ENCODE measurements at places on chromosomes 11 and 22.

DNA sequence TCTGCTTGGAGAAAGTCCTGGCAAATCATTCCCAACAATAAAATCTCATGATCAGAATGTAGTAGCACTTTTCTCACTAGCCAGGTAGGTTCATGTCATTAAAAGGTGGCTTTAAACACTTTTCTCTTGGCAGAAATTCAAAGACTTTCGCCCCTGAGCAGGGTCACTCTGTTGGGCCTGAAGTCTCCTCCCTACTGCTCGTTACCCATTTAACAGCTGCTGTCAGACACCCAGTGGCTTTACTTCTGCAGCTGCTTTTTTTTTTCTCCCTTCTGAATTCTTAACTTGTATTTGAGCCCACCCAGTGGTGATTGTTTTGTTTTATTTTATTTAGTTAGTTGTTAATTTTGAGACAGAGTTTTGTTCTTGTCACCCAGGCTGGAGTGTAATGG lies 25.0 kb downstream of the ARHGAP8 start:
- DNase-seq: no peak

- DNase-seq: no peak
Observed at GRCh38 chr11:121100943-121101342, at the start of gene TECTA. TSS of gene TECTA (plus strand) at chr11:121101243. CDS start at chr11:121102666, 1,423 bp downstream.

- no peak for DNase-seq
Observed at GRCh38 chr11:119134389-119134978, 13.1 kb downstream of the HINFP start.

DNA sequence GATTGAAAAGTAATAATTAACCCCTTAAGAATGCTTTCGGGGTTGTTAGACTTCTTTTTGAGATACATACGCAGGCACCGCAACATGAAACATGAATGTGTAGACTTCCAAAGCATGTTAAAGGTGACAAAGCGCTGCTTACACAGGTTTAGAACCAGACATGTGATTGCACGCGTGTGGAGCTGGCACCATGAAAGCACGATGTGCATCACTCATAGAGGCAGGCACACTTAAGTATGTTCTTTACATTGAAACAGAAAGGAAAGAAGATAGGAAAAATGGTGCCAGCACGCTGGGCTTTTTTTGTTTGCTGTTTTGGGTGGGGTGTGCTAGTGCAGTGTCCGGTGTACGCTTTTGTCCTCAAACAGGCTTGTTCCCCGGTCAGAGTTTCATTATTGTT lies 83.6 kb upstream of the PPARA start:
- peak; percentile 14 for DNase-seq

DNA sequence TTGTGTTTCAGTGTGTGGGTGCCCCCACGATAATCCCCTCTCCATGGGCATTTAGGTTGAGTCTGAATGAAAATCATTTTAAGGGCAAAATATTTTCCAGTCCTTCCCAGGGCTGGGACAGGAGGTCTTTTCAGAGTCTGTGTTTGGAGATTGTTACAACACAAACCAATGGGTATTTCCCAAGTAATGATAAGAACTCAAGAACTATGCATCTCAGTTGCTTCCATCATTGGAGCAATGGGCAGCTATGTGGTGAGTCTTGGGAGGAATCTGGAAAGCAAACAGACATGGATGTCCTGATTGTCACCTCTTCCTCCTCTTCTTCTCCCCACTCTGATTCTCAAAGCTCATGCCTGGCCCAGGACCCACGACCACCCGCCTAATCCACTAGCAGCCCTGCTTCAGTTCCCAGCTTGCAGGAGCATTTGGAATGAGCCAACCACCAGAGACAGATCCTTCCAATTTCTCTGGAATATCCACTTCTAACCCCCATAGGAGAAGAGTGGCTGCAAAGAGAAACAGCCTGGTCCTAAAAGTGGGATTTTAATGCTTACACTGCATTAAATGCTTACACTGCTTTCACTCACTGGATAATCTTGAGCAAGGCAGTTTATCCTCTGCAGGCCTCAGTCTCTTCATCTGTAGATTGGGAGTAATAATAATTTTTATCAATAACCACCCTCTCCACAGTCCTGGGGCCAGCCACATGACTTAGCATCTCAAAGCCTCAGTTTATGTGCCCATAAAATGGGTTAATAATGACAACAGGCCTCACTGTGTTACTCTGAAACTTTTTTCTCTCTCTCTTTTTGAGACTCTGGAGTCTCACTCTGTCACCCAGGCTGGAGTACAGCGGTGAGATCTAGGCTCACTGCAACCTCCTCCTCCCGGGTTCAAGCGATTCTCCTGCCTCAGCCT lies 404.3 kb downstream of the MN1 start:
- no peak for DNase-seq

DNA sequence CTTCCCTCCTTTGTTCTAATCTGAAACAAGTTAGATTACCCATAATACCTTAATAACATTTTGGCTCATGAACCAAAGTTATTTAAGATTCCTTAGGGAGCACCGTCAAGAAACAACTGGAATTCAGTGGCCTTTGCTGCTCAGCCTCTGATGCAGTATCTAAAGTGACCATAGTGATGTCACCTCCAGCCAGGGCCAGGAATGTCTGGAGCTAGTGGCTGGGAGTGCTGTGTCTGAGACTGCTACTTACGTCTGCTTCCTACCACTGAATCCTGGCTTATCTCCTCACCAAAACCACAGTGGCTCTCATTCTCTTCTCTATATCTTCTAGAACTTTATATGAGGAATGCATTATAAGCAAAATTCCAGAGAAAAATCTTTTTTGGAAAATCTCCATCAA lies 658.0 kb downstream of the DLG2 start:
- peak; percentile 1 for DNase-seq

- DNase-seq: no peak
Observed at GRCh38 chr11:66885950-66886440, 29.1 kb downstream of the LRFN4 start.

DNA sequence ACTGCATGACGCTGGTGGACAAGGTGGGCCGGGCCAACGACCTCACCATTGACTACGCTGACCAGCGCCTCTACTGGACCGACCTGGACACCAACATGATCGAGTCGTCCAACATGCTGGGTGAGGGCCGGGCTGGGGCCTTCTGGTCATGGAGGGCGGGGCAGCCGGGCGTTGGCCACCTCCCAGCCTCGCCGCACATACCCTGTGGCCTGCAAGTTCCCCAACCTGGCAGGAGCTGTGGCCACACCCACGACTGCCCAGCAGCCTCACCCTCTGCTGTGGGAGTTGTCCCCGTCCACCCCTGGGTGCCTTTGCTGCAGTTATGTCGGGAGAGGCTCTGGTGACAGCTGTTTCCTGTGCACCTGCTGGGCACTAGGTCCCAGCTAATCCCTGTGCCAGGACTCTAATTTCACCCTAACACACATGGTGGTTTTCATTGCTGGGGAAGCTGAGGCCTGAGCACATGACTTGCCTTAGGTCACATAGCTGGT lies 49.0 kb upstream of the PPP6R3 start:
- no peak for DNase-seq

DNA sequence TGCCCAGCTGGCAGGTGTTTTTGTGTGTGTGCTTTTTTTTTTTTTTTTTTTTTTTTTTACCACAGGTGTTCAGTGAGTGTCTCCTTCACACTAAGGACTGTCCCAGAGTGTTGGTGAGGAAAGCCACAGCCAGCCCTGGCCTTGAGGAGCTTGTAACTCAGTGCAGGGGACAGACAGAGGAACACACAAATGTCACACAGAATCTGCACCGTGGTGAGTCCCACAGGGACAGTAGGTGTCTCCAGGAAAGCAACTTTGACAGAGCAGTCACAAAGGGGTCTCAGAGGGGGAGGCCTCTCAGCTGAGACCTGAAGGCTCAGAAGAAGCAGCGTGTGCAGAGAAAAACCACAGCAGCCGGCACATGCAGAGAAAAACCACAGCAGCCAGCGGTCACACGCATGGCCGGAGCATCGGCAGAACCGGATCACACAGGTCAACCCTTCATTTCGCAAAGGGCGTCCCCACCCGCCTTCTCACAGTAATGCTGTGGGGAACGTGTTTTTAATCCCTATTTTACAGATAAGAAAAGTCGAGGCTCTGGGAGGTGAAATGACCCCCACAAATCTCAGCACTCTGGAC lies 101.7 kb upstream of the PRR5 start:
- peak; percentile 57 for DNase-seq

Measured in RPMI7951 (cell line).